ENCODE measurements at places on chromosomes 2 and 18. TPM values are rescaled to one million over a fixed set of nuclear protein-coding genes. Genes with fewer than 3 reads are reported as not detected.

GRCh38 chr2:180006781-180007579 is at the start of gene CWC22:
Gene CWC22, minus strand, starts transcription at chr2:180007297. Its CDS starts 13,956 bp downstream, at chr2:179993341.
- DNase-seq, result peak; percentile 93

DNA sequence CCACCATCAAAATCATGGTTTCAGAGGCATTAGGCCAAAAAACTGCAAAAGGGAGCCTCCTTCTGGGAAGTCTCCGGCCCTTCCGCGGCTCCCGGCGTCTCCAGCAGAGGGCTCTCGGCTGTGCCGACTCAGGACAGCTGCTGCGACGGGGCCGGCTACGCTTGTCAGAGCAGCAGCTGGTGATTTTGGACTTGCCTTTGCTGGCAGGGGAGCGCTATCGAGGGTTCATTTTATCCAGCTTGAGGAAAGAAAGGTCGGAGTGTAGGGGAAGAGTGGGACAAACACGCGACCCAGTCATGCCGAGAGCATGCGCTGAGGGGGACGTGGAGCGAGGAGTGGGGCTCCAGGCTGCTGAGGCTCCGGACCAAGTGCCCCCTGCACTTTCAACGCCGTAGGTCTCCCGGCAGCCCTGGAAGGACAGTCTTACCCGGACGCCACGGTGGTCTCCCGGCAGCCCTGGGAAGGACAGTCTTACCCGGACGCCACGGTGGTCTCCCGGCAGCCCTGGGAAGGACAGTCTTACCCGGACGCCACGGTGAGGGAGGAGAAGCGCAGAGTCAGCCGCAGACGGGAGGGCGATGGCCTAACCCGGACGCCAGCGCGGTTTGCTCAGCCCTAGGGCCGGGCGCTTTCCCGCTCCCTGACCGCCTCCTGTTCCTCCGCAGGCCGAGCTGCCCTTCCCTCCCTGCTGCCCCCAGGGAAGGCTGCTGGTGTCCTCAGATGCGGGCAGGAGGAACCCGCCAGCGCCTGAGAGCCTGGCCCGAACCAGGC is 21.7 kb downstream of the DDX18 start:
- peak; percentile 91 for DNase-seq

- no peak for DNase-seq
Observed at GRCh38 chr2:234495251-234496054, 1.4 kb downstream of the ARL4C start.

The IL36RN gene
- total RNA-seq, result not detected

The ZC3H6 gene
- total RNA-seq, result 16.1 TPM

DNA sequence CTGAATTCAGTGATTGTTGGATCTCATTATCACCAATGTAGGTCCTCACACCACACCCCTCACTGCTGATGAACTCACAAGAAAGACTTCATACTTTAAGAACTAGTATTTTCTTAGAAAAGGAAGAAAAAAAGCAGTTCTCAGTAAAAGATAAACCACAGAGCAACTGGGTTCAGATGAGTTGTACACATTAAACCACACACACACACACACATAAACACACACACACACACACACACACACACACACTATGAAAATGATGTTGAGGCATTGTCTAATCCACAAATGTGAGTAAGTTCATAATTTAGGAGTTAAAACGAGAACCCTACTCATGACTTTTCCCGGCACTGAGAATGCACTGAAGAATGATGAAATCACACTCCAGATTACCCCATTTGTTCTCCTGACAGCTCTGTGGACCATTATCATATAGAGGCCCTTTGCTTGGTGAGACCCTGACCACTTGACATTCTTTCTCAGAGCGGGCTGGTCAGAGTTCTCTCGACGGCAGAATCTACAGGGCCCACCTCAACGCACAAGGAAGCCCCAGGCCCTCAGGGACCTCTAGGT is 106.2 kb downstream of the BCL2 start:
- DNase-seq, result no peak

The TOGARAM2 gene
- 38.0 TPM for total RNA-seq

The MGAT4A gene
- 19.3 TPM for total RNA-seq

DNA sequence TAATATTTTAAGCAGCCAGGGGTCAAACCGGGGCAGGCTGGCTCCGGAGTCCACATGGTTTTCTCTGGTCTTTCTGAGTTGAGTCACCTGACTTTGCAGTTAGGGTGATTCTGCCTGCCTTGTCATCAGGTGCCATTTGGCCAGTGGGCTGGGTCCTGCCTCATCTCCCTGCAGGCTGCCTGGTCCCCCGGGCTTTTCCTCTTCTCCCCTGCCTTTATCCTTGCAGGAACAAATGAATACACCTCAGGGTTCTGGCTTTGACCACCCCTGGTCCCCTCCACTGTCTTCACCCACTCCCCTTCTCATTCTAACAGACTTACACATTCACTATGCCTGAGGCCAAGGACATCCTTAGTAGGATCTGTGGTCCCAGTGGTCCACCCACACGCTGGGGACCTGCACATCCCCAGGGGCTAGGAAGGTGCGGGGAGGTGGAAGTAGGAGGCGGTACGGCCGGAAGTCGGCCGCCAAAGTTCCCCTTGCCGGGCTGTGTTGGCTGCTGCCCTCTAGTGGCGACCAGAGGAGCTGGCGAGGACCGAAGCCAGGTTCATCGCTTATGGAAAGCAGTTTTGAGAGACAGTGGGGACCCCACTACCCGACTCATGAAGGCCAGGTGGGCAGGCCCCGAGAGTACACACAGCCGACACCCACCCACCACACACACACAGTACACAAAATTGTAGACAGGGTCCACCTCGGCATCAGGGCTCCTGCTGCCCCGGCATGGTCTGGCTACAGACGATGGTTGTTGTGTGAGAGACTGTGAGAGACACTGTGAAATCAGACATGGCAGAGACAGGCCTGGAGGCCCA is 6.3 kb upstream of the TEX261 start:
- DNase-seq, result peak; percentile 90

The CYTIP gene
- total RNA-seq, result 1.7 TPM

The SULT1C4 gene
- total RNA-seq, result 2.0 TPM

GRCh38 chr2:221517146-221517695 is 54.9 kb downstream of the EPHA4 start:
- DNase-seq, result no peak

DNA sequence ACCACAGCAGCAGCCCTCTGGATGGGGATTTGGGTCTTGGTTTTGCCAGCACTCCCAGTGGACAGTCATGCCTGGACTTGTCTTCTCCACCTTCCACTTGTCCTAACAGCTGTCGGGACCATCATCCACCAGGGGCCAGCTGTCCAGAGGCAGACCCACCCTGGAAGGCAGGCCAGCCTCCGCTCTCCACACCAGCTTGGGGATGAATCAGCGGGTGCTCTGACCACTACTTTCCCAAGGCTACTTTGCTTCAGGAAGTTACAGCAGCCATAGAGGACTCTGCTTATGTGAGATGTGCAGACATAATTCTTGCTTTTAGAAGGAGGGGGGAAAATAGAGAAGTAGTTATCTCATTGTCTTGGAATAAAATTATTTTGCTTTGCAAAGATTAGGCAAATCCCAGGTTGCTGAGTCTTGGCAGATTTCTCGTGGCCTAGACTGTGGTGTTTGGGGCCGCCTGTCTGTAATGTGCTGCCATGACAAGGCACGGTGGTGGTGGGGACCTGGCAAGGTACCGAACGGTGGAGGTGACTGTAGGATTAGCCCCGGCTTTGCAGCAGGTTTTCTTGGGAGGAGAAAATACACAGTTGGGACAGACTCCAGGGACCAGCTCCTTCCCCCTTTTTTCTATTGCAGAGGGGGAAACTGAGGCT is 148.7 kb downstream of the AGAP1 start:
- no peak for DNase-seq

- no peak for DNase-seq
Observed at GRCh38 chr2:110866045-110866444, 133.7 kb downstream of the ACOXL start.

The MCEE gene
- 42.2 TPM for total RNA-seq

GRCh38 chr2:130289780-130290179 is 52.9 kb upstream of the IMP4 start:
- no peak for DNase-seq

- DNase-seq, result no peak
Observed at GRCh38 chr2:226495466-226496272, 304.0 kb downstream of the IRS1 start.

The MBD1 gene
- total RNA-seq, result 49.4 TPM

GRCh38 chr2:192465141-192465540 is 270.4 kb upstream of the TMEFF2 start:
- no peak for DNase-seq

- no peak for DNase-seq
Observed at GRCh38 chr18:43312891-43313290, 35.6 kb upstream of the SYT4 start.

GRCh38 chr2:98818164-98818563 is 87.2 kb upstream of the MGAT4A start:
- DNase-seq, result no peak

DNA sequence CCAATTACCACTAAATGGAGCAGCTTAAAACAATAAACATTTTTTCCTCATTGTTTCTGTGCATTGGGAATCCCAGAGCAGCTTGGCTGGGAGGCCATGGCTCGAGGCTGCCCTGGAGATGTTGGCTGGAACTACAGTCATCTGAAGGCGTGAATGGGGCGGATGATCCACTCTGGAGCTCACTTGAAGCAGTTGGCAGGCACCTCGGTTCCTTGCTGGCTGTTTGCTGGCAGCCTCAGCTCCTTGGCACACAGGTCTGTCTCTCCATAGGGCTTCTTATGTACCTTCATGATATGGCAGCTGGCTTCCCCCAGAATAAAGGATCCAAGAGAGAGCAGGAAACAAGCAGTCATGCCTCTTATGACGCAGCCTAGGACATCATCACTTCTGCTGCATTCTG is 227.0 kb upstream of the COPS8 start:
- no peak for DNase-seq

- DNase-seq, result no peak
Observed at GRCh38 chr18:28407681-28408080, 230.8 kb upstream of the CDH2 start.

The FBLN7 gene
- 0.54 TPM for total RNA-seq

GRCh38 chr2:149167001-149167780 is 128.7 kb downstream of the LYPD6B start:
- no peak for DNase-seq
